Muscle of leg (tissue), 16 donors: ENCODE measurements at places on chromosomes 3 and 15.

- DNase-seq = no peak
Observed at GRCh38 chr15:90043530-90044010, 42.4 kb downstream of the ZNF710 start.

- no peak for DNase-seq
Observed at GRCh38 chr3:53153264-53153823, 7.7 kb upstream of the PRKCD start.

DNA sequence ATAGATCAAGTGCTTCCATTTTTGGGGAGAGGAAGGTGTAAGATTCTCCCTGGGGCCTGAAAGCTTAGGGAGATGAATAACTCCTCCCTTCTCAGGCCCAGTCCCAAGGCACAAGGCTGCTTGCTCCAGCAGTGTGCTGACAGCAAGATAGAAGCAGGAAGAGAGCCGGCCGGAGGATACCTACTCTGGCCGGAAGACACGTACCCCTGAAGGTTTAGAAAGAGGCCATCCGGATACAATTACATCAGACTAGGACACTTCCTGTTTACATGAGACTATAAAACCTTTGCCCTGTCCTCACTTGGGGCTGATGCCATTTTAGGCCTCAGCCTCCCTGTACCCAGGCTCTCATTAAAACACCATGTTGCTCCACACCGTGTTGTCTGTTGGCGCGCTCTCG lies 329.9 kb downstream of the SV2B start:
- no peak for DNase-seq

- DNase-seq = no peak
Observed at GRCh38 chr3:101243285-101244211, 76.8 kb downstream of the IMPG2 start.

- DNase-seq = no peak
Observed at GRCh38 chr3:50157827-50158529, 2.9 kb downstream of the SEMA3F start.

- DNase-seq = no peak
Observed at GRCh38 chr3:3127432-3128010, 781 bp downstream of the TRNT1 start.

- no peak for DNase-seq
Observed at GRCh38 chr15:39427705-39428104, 153.2 kb upstream of the THBS1 start.

GRCh38 chr15:37638691-37639090 lies 295.7 kb upstream of the TMCO5A start:
- no peak for DNase-seq

DNA sequence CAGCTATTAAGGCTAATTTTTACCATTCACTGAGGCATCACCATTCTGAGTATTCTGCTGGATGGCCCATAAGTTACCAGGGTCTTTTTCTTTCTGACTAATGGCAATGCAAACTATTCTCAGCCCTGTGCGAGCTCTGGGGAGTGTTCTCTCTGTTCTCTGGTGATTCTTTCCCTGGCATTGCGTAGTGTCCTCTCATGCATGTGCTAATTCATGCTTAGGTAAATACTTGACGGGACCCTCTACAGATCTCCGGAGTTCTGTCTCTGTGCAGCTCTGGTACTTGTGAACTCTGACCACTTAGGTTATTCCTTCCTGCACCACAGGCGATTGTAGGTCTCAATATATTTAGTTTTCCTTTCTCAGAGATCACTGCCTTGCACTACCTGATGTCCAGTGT lies 34.8 kb downstream of the UBE2E1 start:
- no peak for DNase-seq

- peak; percentile 87 for DNase-seq
Observed at GRCh38 chr3:17672506-17672905, 69.9 kb downstream of the TBC1D5 start.

DNA sequence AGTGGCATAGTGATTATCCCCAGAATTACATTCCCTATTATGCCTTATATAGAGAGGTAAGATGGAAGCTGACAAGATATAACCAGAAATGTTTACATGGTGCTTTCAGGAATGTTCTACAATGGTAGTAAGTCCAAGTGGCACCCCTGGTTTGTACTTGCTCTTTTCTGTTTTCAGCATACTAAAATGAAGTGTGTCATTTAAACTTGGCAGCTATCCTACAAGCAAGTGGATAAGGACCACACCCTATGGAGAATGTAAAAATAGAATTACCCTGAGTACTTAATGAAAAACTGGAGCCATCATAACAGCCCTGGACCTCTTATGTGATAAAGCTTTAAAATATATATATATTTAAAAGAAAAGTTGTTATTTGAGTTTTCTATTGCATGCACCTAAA lies 1012.7 kb upstream of the CADM2 start:
- DNase-seq = no peak

GRCh38 chr3:73499787-73500186 lies 125.0 kb downstream of the PDZRN3 start:
- no peak for DNase-seq

DNA sequence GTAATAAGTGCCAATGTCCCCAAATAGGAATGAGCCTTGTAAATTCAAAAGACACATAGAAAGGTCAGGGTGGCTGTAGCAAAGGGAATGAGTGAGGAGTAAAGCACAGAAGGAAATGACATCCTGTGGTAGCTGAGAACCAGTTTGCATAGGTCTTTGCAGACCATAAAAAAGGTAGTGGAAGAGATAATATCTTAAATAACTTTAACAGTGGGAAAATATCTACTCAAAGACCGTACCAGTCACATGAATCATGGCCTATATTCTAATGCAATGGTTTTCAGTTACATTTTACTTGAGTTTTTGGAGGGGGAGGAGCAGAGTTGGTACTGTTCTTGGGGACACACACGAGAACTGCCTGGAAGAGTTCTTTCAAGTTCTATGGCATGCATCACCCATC lies 297.3 kb upstream of the ADAMTS9 start:
- no peak for DNase-seq

DNA sequence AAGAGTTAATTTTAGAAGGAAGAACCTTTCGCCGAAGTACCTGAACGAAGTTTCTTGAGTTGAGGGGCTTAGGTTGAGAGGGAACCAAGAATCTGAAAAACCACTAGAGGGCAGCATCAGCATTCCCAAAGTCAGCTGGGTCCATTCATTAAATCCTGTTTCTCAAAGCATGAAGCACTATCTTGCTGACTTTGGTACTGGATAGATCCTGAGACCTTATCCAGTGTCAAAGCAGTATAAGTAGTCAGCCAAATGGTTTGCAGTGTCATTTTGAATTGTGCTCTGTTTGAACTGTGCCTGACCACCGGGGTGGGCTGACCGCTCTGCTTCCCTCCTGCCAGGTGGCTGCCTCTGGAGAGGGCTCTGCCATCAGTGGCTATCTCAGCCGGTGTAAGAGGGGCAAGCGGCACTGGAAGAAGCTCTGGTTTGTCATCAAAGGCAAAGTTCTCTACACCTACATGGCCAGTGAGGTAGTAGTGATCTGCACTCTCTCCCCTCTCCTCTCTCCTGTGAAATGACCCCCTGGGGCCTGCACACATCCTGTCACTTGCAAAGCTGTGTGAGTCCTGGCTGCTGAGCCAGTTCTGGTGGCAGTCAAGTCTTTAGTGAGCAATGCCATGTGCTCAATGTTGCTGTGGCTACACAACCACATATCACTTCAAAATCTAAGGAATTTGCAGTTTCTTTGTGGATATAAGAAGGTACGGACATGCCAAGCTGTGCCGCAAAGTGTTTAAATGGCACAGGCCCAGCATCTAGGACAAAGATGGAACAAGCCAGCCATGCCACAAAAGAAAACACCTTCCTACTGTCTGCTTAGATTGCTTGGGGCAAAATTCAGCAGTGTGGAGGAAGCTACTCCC lies 21.4 kb upstream of the NR2C2 start:
- DNase-seq = peak; percentile 71

- no peak for DNase-seq
Observed at GRCh38 chr15:43901495-43901894, 74.7 kb downstream of the WDR76 start.

GRCh38 chr15:68994149-68994548 lies 20.3 kb upstream of the NOX5 start:
- DNase-seq = no peak

DNA sequence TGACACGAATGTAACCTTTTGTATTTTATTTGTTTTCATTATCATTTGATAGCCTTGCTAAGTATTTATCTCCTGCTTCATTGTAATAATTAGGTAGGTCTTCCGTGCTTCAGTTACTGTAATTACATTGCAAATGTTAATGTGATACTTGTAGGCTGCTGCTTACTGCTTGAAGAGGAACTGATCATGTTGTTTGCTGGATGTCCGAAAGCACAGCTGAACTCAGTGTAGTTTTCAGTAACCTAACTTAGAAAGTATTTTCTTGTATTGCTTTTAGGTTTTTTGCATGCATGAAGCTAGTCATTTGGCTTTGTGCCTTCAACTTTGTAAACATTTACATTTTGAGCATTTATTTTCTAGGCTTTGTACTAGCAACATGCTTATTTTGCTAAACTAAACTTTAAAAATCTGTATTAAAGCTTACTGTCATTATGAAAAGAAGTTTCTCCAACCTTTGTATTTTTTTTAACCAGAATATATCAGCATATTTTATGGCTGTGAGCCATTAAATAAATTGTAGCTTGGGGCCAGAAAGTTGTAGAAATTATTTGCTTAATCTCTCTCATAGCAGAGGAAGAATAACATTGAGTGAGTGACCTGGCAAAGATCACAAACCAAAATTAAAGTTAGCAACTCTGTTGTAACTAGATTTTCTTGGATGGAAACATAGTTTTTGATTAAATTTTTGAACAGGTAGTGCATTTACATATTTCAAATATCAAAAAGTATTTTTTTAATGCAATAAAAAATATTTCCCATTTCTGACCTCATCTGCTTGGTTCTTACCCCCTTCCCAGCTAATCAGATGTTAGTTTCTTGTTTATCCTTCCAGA lies 30.7 kb downstream of the SACM1L start:
- peak; percentile 20 for DNase-seq

GRCh38 chr3:95387242-95388021 lies 1324.6 kb downstream of the NSUN3 start:
- DNase-seq = no peak

GRCh38 chr3:174365796-174366195 lies 493.3 kb upstream of the NAALADL2 start:
- DNase-seq = no peak

DNA sequence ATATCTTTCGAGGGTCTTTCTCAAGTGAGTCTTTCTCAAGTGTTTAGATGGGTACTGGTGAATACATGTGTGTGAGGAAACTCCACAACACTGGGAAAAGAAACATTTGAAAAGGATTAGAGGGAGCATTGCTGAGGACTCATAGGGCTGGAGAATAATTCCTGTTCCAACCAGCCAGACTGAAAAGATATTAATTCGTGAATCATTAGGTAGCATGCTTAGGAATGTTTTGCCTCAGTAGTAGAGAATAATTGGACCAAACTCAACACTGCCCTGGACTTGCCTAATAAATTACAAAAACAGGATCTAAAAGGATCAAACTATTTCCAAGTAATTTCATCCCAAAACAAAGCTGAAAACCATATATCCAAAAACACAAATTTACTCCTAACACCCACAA lies 17.3 kb downstream of the PP2D1 start:
- peak; percentile 88 for DNase-seq

- DNase-seq = no peak
Observed at GRCh38 chr3:32562640-32563039, 8.0 kb downstream of the DYNC1LI1 start.

- DNase-seq = no peak
Observed at GRCh38 chr3:105800320-105800719, 68.5 kb downstream of the CBLB start.

DNA sequence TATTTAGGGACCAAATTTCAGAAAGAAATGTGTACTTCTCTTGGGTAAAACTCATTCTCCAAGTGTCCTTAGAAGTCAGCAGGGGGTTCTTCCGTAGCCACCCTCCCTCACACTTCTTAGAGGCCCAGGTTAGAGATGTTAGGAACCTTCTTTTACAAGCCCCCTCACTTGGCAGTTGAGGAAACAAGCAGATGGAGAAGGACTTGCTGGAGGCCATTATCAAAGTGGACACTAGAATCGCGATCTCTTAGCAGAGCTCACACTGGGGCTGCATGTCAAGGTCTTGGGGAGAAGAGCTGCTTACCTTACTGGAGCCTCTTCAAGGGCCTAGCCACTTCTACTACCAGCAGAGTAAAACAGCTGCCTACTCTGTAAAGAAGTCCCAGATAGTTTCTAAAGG lies 69.4 kb upstream of the POLG start:
- no peak for DNase-seq

- DNase-seq = no peak
Observed at GRCh38 chr15:61892140-61892539, 168.1 kb downstream of the VPS13C start.

GRCh38 chr15:72179950-72180581 lies 17.5 kb downstream of the GRAMD2A start:
- peak; percentile 73 for DNase-seq

GRCh38 chr15:59833366-59833765 lies 144.2 kb upstream of the BNIP2 start:
- DNase-seq = no peak

- no peak for DNase-seq
Observed at GRCh38 chr15:101410612-101411011, 78.9 kb downstream of the PCSK6 start.

DNA sequence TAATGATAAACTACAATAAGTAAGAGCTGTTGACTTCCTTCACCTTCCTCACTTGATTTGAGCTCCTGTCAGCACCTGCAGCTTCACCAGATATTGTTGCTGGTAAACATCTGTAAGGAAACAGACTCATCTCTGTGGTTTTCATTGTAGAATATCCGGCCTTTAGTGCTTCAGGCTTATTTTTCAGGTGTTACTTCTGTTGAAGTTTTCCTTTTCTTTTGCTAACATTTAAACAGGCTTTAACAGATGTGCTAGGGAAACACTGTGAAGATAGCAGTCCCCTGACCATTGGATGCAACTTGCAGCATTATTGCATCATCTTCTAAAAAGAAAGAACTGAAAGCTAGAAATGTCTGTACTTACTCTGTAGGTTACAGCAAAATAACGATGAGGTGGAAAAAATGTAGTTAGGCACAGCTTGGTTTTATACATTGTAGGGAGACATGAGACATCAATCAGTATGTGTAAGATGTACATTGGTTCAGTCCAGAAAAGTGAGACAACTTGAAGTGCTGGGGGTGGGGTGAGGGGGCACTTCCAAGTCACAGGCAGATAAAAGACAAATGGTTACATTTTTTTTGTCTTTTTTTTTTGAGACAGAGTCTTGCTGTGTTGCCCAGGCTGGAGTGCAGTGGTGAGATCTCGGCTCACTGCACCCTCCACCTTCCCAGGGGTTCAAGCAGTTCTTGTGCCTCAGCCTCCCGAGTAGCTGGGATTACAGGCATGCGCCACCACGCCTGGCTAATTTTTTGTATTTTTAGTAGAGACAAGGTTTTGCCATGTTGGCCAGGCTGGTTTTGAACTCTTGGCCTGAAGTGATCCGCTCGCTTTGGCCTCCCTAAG lies 10.2 kb downstream of the EDEM1 start:
- DNase-seq = peak; percentile 52

- DNase-seq = no peak
Observed at GRCh38 chr3:15174953-15175352, 31.1 kb upstream of the CAPN7 start.

GRCh38 chr3:186223476-186223875 lies 114.6 kb upstream of the ETV5 start:
- DNase-seq = no peak

- no peak for DNase-seq
Observed at GRCh38 chr15:68097029-68097428, 42.9 kb downstream of the PIAS1 start.
